ENCODE measurements at places on chromosomes 7 and 10. TPM values are rescaled to one million over a fixed set of nuclear protein-coding genes. Genes with fewer than 3 reads are reported as not detected.

DNA sequence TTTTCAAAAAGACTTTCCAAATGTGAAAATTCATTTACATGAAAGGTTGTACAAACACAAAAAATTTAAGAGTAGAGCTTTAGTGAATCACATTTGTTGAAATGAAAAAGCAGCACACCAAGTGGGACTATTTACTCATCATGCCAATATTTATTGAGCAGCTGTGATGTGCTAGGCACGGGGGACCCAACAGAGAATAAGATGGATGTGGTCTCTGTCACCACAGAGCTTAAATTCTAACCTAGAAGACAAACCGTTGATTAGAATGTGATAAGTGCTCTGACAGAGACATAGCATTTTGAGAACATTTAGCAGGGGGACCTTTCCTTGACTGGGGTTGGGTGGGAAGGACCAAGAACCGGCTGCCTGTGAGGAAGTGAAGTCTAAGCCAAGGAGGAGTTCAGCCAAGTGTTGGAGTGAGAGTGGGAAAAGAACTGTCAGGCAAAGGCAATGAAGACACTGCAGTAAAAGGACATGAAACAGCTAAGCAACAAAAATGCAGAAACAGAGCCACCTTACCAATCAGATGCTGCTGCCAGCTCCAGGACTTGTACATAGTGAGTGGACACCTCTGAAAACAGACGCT lies 19.1 kb downstream of the ADAM12 start:
- no peak for DNase-seq

DNA sequence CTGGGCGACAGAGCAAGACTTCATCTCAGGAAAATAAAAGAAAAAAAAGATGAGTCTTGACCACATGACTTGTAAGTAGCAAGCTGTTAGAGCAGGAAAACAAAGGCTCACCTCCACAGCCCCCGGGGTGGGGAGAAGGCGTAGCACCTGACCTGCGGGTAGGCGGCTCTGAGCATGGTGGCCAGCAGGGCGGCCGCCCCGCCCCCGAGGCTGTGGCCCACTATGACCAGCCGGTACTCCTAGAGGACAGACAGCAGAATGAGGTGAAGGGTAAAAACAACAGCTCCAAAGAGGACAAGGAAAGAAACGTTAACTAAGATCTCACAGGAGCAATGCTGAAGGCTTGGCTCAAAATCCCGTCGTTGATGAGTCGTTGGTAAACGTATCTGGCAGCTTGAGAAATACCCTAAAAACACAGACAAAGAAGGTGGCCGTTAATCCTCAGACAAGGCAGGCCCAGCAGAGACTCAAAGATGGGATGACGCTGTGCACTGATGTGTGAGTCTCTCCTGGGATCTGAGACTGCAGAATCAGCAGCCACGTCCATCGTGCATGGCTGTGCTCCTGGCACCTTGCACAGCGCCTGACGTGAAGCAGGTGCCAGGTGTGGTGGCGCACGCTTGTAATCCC lies 31.1 kb downstream of the DAGLB start:
- no peak for DNase-seq

DNA sequence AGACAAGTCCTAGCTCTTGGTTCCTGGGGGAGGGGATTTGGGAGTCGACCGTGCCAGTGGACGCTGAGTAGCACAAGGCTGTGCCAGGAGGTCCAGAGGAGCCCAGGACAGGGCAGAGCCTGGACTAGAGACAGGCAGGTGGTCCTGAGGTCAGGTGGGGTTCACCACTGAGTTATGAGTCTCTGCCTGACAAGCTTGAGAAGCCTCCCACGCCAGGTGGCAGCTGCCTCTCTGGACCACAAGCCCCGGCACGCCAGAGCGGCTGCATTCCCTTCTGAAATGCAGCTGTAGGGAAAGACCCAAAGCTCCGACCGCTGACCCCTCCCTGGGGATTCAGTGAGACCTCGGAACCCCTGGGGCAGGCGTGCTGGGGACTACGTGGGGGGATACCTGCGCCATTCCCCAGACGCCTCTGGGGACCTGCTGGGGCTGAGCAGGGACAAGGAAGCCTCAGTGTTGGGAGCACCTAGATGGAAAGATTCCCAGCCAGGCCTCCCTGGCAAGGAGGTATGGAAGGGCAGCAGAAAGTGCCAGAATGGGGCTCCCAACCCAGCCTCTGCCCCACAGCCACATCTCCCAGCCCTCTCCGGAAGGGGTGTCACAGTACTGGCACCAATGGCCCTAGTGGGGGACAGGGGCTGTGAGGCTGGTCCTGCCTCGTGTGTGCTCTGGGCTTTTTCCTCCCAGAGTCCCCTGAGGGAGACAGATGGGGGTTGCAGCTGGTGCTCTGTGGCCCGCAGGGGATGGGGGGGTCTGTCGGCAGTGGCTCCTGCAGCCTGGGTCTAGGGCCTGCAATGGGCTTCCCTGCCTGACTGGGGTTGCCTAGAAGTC lies 29.0 kb downstream of the PDGFA start:
- peak; percentile 53 for DNase-seq

GRCh38 chr10:14040787-14041631 lies 289.7 kb downstream of the FRMD4A start:
- no peak for DNase-seq

DNA sequence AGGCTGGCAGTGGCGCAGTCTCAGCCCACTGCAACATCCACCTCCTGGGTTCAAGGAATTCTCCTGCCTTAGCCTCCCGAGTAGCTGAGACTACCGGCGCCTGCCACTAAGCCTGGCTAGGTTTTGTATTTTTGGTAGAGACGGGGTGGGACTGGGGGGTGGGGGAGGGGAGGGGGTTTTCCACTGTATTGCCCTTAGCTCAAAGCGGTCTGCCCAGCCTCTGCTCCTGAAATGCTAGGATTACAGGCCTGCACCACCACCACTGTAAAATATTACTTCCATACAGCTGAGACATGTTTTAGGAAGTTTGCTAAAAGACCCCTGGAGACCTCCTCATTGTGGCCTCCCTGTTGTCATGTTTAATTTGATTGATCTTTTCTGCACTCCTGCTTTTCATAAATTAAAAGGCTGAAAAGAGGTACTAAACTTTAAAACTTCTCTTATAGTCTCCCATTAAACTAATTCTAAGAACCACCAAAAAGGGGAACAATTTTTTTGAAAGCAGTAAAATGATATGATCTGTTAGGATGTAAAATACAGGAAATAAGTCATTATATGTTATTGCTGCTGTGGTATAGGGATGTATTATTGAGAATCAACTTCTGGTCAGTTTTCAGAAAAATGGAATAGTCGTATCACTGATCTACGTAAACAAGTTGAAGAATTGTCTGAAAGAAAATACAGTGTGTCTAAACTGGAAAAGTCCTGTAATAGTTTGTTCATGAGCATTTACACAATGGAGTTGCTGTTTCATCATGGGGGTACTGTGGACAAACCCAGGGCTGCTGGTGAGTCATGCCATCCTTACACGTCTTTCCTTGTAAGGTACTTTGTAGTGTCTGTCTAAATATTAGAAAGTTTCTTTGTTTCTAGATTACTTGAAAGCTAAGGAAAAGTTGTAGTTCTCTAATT lies 72.9 kb upstream of the TMEM248 start:
- DNase-seq: no peak

NKX2-3 gene
- 49.9 TPM for total RNA-seq

- DNase-seq: no peak
Observed at GRCh38 chr7:105875505-105875904, 894 bp downstream of the ATXN7L1 start.

TPK1 gene
- total RNA-seq: 4.1 TPM

ALDH18A1 gene
- total RNA-seq: 25.1 TPM

- no peak for DNase-seq
Observed at GRCh38 chr7:91814189-91814588, 66.3 kb downstream of the MTERF1 start.

SPDYE5 gene
- total RNA-seq: not detected

GRCh38 chr7:29457565-29458011 lies 106.0 kb upstream of the PRR15 start:
- DNase-seq: no peak

BLNK gene
- 0.99 TPM for total RNA-seq

GRCh38 chr7:72092769-72093168 lies 319.4 kb downstream of the CALN1 start:
- DNase-seq: no peak

DNA sequence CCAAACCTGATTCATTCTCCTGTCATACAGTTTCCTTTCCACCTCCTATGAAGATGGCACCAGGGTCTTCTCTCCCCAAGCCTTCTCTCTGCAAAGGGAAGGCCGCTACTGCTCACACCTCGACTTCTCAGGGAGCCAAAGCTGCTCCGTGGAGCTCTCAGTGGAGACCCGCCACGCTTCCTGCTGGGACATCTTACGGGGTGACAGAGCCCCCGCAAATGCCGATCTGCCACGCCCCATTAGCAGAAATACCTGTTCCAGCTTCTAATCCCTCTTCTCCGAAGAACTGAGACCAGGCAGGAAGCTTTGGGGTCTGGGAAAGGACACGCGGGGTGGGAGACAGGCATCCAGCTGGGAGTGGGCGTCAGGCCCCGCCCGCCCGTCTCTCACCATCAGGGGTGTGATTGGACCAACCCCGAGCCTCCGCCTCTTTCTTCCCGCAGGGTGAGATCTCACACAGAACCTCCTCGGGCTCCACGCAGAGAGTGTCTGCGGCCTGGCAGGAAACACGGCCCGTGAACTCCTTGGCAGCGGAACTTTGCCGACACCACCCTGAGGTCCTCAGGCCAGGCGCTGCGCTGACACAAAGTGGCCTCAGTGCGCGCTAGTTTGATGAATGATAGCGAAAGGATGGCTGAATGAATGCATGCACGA lies 12.0 kb upstream of the CALML5 start:
- peak; percentile 52 for DNase-seq

GRCh38 chr7:142910481-142910880 lies 23.1 kb downstream of the TRPV5 start:
- DNase-seq: no peak

GJD4 gene
- not detected for total RNA-seq

DNA sequence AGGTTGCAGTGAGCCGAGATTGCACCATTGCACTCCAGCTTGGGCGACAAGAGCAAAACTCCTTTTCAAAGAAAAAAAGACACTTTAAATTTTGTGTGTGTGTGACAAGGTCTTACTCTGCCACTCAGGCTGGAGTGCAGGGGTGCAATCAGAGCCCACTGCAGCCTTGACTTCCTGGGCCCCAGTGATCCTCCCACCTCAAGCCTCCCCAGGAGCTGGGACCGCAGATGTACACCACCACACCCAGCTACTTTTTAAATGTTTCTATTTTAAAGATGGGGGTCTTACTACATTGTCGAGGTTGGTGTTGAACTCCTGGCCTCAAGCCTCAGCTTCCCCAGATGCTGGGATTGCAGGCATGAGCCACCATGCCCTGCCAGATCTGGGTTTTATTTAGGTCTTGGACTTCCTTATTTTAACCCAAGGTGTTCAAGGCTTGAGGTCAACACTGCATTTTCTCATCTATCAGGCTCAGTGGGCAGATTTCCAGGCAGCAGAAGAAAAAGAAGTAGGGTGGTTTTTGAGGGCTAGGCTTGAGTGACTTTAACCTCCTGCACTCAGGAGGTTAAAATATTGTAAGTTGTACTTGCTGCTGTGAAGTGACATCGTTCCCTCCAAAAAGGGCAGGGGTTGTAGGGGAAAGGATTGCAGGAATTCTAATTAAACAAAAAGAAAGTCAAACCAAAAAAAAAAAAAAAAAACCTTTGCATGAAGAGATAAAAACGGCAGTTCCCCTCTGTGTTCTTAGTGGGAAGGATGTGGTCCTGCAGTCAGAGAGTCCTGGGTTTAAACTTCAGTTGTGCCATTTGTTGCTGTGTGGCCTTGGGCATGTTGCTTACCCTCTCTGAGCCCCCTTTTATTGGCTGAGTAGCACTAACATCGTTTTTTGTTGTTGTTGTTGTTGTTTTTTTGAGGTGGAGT lies 71.5 kb downstream of the CARD11 start:
- peak; percentile 26 for DNase-seq

GRCh38 chr10:77357185-77357584 lies 280.4 kb downstream of the KCNMA1 start:
- DNase-seq: no peak

All from sigmoid colon (tissue), 7 donors.